ENCODE measurements at places on chromosomes 11 and 22.

DNA sequence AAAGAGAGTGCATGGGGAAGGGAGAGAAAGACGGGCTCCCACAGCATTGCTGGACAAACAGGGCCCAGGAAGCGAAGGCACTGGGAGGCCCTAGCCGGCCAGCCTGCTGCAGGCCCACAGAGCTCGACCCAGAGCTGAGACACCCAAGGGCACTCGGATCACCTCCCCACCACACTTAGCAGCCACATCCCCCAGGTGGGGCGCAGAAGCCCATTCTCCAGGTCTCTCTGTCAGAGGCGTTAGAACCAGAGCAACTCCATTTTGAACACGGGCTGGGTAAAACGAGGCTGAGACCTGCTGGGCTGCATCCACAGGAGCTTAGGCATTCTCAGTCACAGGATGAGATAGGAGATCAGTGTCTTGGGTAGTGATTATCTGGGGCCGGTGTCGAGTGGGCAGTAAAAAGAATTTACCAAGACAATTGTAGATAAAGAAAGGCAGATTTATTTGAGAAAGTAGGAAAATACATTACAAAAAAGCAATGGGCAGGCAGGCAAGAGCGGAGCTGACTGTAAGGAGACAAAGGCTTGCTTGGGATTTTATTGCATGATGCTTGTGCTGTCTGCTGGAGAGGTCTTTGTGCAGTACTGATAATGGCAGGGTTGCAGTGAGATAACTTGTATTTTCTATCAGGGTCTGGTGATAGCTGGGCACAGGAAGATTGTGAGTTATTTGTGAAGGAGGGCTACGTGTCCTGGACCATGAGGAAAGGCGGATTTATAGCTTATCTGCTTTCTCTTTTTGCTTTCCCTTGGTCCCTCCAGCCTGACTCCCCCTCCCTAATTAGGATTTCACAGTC is 13.4 kb upstream of the CAPN5 start:
- DNase-seq: no peak
- no peak overlapping the region for H3K4me3 ChIP-seq
- no peaks in the 10 kb centered on the region for H3K36me3 ChIP-seq
- no peak overlapping the region for H3K27ac ChIP-seq
- H3K27me3 ChIP-seq: no peaks in the 10 kb centered on the region
- no peaks in the 10 kb centered on the region for H3K4me1 ChIP-seq

- H3K27ac ChIP-seq: no peak overlapping the region
- no peaks in the 10 kb centered on the region for H3K4me1 ChIP-seq
- H3K36me3 ChIP-seq: no peaks in the 10 kb centered on the region
- H3K27me3 ChIP-seq: no peaks in the 10 kb centered on the region
- no peak overlapping the region for H3K4me3 ChIP-seq
These were observed 103.5 kb downstream of the C11orf58 start for GRCh38 chr11:16841984-16842383.

DNA sequence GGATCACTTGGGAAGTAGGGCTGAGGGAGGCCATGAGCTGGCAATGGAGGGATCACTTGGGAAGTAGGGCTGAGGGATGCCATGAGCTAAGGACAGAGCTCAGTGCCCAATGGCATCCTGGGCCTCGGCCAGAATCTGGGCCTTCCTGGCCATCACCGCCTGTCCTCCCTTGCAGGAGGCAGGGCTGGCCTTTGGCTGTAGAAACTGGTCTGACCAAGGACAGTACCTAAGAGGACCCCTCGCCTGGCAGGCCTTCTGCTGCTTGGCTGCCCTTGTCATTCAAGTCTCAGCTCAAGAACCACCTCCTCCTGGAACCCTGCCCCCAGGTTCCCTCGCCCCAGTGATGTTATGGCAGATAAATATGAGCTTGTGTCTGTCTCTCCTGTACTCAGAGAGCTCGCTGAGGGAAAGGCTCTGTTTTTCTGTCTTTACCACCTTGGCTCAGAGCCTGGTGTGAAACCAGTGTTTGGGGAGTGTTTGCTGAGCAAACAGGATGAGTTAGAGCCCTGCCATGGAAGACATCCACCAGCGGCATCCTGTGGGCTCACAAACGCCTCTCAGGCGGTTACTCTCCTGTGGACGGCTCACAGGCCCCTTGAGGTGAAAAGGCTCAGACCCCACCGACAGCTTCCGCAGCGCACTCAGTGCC is 19.3 kb upstream of the RASL10A start:
- H3K4me1 ChIP-seq: no peaks in the 10 kb centered on the region
- no peak for DNase-seq
- H3K36me3 ChIP-seq: no peaks in the 10 kb centered on the region
- no peak overlapping the region for H3K4me3 ChIP-seq
- no peak overlapping the region for H3K27ac ChIP-seq
- no peaks in the 10 kb centered on the region for H3K27me3 ChIP-seq

GRCh38 chr11:8586184-8586583 is 7.8 kb downstream of the STK33 start:
- H3K4me3 ChIP-seq: no peak overlapping the region
- DNase-seq: no peak
- H3K36me3 ChIP-seq: no peaks in the 10 kb centered on the region

DNA sequence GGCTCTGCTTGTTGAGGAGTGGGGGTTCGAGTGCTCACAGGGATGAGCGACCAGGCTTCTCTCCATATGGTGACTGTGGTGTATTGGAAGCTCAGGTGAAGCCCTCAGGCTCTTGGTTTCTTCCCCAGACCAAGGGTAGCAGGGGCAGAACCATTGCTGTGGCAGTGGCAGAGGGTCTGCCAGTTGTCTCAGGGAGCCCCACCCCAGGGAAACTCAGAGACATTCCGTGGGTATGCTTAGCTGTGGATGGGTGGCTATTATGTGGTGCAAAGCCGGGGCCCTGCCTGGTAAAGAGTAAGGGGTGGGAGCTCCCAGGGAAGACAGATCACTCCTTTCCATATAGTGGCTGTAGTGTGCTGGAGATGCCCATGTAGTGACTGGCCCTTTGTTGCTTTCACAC is 167.8 kb downstream of the DLG2 start:
- no peaks in the 10 kb centered on the region for H3K4me1 ChIP-seq
- no peaks in the 10 kb centered on the region for H3K27me3 ChIP-seq
- H3K27ac ChIP-seq: no peak overlapping the region
- no peak overlapping the region for H3K4me3 ChIP-seq

DNA sequence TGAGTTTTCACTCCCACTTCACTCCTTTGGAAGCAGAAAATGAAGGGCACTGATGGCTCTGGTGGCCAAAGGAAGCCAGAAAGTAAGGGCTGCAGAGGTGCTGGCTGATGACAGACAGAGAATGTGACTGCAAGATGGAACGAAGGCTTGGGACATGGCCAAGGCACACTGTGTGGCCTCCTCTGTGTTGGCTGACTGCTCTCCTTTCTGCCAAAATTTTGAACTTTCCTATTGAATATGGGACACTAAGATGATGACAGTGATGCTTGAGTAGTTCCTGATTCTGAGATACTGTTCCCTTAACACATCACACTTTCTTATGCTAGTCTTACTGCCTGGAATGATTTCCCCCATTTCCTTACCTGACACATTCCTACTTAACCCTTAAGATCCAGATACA is 156.4 kb downstream of the SWAP70 start:
- H3K4me1 ChIP-seq: no peaks in the 10 kb centered on the region
- H3K27me3 ChIP-seq: no peaks in the 10 kb centered on the region
- no peak for DNase-seq
- H3K4me3 ChIP-seq: no peak overlapping the region
- no peak overlapping the region for H3K27ac ChIP-seq

- H3K4me1 ChIP-seq: peaks cover 9% of the 10 kb centered on the region
- DNase-seq: no peak
- no peaks in the 10 kb centered on the region for H3K27me3 ChIP-seq
- H3K4me3 ChIP-seq: no peak overlapping the region
- no peak overlapping the region for H3K27ac ChIP-seq
These were observed 3.8 kb downstream of the AMOTL1 start for GRCh38 chr11:94771951-94772350.

DNA sequence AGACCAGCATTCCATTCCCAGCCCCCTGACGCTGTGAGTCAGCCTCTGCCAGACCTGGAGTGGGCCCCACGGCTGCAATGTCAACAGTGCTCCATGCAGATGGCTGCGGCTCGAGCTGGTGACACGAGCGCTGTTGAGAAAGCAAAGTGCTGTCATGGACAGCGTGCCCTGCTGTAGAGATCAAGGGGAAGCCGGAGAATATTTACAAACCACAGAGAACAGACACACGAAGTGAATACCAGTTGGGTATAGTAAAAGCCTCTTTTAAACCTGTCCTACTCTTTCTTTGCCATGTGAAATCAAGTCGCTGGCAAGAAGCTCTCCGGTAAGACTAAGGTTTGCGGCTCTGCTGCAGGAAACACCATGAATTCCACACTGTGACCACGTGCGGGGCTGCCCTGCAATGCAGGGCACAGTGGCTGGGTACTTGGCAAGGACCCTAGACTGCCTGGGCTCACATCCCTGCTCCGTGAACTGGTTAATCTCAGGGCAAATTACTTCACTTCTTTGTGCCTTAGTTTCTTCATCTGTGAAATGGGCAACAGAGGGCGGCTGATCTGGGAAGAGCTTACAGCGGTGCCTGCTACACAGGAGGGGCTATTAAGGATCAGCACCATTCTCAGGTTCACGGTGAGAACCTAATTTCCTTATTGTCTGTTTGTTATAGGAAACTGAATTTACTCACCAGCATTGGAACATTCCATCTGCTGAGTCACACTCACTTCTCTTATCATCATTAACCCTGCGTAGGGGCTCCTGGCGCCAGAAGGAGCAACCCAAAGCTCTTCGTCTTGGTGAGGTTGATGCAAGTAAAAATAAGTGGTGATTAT is 27.8 kb upstream of the ELFN2 start:
- DNase-seq: no peak
- H3K4me3 ChIP-seq: no peak overlapping the region
- no peak overlapping the region for H3K27ac ChIP-seq
- H3K4me1 ChIP-seq: no peaks in the 10 kb centered on the region
- no peaks in the 10 kb centered on the region for H3K36me3 ChIP-seq

- no peaks in the 10 kb centered on the region for H3K4me1 ChIP-seq
- no peaks in the 10 kb centered on the region for H3K36me3 ChIP-seq
- no peak overlapping the region for H3K4me3 ChIP-seq
- DNase-seq: no peak
These were observed 46.4 kb downstream of the RTN4R start for GRCh38 chr22:20221421-20222340.

- no peak overlapping the region for H3K27ac ChIP-seq
- H3K27me3 ChIP-seq: peaks cover 51% of the 10 kb centered on the region
- DNase-seq: no peak
- no peaks in the 10 kb centered on the region for H3K4me1 ChIP-seq
- H3K36me3 ChIP-seq: no peaks in the 10 kb centered on the region
These were observed 301.1 kb downstream of the SHANK2 start for GRCh38 chr11:70951139-70951804.

- DNase-seq: no peak
- H3K27me3 ChIP-seq: no peaks in the 10 kb centered on the region
- H3K27ac ChIP-seq: no peak overlapping the region
These were observed 15.7 kb downstream of the PIH1D2 start for GRCh38 chr11:112058103-112058502.
